ENCODE measurements at places on chromosomes 6 and 20.

DNA sequence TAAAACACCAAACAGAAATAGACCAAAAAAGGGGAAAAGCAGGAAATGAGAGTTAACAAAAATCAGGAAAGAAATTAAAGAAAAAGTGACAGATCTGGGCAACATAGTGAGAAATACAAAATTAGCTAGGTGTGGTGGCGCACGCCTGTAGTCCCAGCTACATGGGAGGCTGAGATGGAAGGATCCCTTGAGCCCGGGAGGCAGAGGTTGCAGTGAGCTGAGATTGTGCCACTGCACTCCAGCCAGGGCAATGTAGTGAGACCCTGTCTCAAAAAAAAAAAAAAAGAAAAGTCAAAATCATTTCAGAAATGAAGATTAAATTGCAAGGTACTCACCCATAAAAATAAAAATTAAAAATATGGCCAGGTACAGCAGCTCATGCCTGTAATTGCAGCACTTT is 13.0 kb upstream of the GRM4 start:
- no peak for DNase-seq

- no peak for DNase-seq
These were observed 689.3 kb upstream of the FLRT3 start for GRCh38 chr20:15026759-15027158.

GRCh38 chr20:61300709-61301108 is 48.6 kb downstream of the CDH4 start:
- DNase-seq, result no peak

DNA sequence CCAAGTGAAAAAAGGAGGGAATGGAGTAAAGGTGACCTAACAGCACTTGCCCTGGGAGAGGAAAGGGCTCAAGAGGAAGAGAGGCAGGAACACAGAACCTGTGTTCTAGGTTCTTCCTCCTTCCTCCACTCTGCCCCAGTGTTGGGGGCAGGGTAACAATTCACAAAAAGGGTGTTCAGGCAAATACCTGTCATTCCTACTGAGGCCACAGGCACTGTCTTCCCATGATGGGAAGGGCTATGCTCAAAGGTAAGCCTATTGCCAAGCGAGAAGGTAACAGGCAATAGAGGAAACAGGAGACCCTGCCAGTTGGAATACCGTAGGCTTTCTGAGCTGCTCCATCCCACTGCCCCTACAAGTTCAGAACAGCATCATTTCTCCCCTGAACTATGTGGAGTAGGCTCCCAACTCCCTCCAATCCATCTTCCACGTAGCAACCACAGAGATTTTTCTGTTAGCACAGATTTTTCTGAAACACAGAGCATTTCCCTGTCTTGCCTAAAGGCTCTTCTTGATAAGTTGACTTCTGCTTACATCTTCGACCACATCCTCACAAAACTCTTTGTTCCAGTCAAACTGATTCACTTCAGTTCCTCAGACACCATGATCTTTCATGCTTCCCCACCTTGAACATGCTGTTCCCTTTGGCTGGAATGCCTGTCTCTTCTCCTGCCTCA is 2.7 kb downstream of the AGPAT1 start:
- DNase-seq, result no peak

GRCh38 chr6:10389739-10390494 is 25.0 kb downstream of the TFAP2A start:
- no peak for DNase-seq

DNA sequence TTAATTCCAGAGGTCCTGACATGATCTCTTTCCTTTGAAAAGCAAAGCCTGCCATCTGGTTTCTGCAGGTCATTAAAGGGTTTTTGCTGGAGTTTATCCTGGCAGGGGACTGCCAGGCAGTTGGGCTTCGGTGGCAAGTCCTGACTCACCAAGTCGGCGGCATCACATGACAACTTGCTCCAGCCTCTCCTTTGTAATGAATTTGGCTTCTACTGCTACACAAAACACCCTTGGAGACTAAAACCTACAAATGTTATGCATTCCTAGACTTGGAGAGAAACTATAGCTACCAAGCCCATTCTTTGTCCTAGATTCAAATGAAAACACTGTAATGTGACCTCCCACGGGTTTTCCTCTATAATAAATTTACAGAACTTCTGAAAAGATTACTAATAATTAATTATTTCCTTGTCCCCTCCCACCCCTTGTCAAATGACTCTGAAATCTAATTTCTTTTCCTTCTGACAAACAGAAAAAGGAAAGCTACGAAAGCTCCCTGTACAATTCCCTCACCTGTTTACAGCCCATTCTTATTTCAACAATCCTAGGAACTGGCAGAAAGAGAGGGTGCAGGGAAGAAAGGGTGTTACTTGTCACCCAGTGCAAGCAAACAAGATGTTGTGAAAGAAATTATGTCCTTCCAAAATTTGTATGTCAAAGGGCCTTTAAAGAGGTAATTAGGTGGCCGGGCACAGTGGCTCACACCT is 62.9 kb downstream of the QRSL1 start:
- no peak for DNase-seq

- DNase-seq, result no peak
These were observed 8.2 kb upstream of the SNX9 start for GRCh38 chr6:157814883-157815282.

DNA sequence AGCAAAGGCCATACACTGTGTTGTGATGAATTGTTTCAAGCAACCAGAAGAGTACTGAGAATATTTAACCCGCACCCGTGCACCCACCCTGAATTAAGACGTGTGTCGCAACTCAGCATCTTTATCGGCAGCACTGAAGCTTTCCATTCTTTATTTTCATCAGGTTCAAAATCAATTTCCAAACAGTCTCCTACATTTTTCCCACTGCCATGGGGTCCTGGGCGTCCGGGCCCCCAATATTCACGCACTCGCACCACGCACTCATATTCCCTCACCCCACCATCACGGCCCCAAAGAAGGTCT is 1.8 kb downstream of the LTB start:
- no peak for DNase-seq

DNA sequence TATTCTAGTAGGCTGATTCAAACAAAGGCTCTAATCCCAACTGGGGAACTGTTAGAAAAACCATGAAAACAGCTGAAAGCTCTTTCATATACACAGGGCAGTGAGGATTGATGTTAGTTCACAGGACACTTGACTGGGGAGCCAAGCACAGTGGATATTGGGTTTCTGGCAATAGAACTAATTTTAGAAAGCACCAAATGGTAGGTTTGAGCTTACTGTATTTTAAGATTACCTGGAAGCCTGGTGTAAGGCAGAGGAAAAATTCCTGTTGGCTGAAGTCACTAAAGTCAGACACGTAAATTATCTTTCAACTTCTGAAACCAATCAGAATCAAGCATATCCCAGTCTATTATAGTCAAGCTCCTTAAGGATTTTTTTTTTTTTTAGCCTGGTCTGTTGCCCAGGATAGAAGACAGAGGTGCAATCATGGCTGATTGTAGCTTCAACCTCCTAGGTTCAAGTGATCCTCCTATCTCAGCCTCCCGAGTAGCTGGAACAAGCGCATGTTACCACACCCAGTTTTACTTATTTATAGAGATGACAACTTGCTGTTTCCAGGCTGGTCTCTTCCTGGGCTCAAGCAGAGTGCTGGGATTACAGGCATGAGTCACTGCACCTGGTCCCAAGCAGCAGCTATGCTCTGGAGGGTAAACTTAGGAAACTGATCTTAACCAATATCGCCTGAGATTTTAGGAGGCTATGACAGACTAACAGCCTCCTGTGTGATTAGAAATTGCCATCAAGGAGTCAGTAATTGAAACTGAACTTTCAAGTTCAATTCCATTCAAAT is 32.5 kb upstream of the SYNCRIP start:
- DNase-seq, result no peak

- DNase-seq, result no peak
These were observed 104.0 kb downstream of the QRSL1 start for GRCh38 chr6:106733386-106733785.

- no peak for DNase-seq
These were observed 22.1 kb upstream of the FOXP4 start for GRCh38 chr6:41523915-41524633.

- DNase-seq, result no peak
These were observed 6.5 kb downstream of the CEP162 start for GRCh38 chr6:84220809-84221409.

GRCh38 chr20:40896814-40897700 is 131.6 kb upstream of the TOP1 start:
- no peak for DNase-seq

- peak; percentile 39 for DNase-seq
These were observed 66.5 kb upstream of the PIM1 start for GRCh38 chr6:37103169-37104039.

DNA sequence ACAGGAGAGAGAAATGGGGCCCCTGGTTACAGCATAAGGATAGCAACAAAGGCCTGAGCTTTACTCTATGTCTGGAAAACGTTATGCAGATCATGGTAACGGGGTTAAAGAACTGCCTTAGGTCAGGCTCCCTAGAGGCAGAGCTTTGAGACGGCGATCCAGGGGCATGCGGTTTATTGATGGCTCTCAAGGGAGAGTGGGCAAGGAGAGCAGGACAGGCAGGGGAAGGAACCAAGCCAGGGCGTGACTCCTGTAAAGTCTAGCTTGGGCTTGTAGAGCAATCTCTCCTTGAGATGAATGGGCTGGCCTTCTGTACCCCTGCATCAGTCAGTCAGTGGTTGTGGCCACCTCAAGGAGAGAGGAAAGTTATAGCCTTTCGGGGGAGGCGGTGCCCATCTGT is 12.5 kb upstream of the FERMT1 start:
- no peak for DNase-seq

- no peak for DNase-seq
These were observed 138.4 kb upstream of the TOP1 start for GRCh38 chr20:40890181-40890580.

DNA sequence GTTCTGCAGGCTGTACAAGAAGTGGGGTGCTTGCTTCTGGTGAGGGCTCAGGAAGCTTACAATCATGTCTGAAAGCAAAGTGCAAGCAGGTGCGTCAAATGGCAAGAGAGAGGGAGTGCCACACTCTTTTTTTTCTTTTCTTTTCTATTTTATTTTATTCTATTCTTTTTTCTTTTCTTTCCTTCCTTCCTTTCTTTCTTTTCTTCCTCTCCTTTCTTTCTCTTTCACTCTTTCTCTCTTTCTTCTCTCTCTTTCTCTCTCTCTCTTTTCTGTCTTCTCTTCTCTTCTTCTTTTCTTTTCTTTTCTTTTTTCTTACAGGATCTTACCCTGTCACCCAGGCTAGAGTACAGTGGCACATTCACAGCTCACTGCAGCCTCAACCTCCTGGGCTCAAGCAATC is 19.5 kb downstream of the ACOT13 start:
- no peak for DNase-seq

DNA sequence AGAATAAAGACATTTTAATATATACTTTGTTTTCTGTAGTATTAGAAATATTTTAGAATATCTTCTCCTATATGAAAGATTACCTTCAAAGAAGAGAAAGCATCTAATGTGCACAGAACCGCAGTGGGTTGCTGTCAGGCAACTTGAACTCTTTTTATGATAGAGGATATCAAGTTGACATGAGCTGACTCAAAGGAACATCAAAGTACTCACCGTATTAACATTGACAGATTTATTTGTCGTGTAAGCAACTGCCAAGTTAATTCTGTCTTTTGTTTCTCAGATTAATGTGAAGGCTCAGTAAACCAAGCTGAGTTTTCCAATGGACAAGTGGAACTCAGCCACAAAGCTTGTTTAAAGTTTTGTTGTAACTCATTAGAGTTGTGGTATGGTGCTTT is 2.2 kb upstream of the GINM1 start:
- no peak for DNase-seq

DNA sequence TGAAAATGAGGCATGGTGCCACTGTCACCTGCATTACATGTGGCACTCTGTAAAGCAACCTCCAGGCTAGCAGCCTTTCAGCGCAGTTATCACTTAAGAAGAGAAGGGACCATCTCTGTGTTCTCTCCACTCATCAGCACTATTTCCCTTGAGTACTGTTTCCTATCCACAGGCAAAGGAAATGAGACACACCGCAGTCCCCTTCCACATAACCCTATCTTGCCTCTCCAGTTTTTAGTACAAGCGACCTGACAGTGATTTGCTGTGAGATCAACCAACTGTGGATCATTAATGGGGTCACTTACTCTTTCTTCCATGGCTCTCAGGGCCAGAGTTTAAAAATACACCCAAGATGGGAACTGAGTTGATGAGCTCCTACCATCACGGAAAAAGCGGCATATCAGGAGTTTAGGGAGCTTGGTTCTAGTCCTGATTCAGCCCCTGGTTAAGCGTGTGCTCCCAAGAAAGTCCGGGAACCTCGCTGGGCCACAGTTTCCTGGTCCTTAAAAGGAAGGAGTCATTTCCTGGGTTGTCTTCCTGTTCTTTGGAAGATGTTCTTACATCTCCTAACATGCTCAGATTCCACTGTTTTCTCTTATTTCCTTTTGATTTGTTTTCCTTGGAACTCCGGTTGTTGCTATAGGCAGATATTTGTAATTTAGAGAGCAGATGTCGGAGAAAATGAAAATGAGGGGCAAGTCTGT is 27.3 kb downstream of the PRDM1 start:
- DNase-seq, result no peak

- no peak for DNase-seq
These were observed 125.4 kb downstream of the CD24 start for GRCh38 chr6:106849120-106849519.

DNA sequence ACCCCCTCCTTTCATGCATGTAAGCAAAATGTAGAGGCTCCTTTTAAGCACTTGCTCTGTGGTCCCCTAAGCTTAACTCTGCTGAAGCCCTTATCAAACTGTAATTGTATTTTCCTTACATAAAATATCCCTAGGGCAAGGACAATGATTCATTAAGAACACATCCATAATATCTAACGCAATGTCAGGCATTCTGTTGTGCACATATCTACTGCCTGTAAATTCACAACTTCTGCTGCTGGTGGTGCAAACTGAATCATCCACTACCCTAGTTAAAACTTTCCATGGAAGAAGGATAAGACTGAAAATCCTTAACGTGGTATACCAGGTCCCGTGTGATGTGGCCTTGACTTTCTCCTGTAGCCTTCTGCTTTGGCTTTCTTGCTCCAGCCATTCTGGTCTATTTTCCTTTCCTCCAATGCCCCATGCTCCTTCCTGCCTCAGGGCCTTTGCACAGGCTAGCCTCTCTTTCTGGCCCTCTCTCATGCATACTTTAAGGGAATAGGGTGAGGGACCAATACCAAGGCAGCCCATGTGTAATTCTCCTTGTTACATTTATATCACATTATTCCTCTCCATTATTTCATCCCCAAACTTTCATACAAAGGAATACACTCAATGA is 113.6 kb upstream of the ZFP64 start:
- DNase-seq, result no peak

GRCh38 chr20:50532221-50532620 is 22.0 kb downstream of the PTPN1 start:
- no peak for DNase-seq

DNA sequence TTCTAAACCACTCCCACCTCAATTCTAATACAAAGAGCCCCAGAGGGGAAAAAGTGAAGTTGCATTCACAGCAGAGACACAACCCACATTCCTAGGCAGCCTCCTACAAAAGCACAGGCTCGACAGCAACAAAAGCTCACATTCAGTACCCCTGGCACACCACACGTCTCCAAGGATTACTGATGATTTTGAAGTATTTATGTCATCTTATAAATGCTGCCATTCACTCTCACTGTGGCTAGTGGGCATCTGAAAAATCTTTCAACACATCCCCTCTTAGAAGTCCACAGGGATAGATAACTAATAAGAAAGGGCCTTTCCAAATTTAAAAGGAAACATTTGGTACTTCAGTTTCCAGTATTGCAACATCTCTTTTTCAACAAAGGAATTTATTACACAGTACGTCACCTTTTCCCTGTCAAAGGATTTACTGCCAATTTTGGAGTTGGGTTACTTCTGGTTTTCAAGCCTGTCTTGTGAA is 146.7 kb downstream of the TASP1 start:
- no peak for DNase-seq

All from NCI-H1930 (cell line).